DMS153 (cell line): ENCODE measurements at places on chromosomes 5 and 9.

DNA sequence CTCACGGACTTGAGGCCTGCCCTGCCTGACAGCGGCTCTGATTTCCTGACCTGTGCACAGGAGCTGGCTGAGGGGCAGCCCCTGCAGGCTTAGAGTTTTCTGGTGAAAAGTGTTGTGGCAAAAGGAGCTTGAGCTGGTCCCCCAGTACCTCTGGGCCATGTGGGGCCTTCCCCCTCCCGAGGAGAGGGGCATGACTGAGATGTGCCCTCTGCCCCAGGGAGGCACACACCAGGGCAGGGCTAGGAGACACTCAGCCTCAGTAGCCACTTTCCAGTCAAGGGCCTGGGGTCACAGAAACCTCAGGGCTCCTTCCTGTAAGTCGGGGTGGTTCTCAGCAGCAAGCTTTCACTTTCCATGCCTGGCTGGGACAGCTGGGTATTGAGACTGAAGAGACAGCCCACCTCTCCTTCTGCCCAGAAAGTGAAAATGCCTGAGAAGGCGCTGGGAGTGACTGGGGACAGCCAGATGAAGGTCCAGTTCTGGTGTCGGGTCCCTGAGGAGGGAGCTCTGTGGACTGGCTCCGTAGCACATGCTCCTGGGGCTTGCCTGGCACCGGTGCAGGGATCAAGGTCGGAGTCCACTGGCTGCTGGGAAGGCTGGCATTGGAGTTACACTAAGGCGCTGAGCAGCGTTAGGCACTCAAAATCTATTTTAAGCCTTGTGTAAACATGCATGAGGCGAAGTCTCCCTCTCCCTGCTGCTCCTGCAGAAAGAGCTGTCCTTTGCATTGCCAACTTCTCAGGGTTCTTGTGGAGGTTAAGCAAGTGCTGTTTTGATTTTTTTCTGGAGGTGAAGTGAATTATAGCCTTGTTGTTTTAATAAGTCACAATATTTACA lies 394.9 kb downstream of the GADD45G start:
- DNase-seq: peak; percentile 93

DNA sequence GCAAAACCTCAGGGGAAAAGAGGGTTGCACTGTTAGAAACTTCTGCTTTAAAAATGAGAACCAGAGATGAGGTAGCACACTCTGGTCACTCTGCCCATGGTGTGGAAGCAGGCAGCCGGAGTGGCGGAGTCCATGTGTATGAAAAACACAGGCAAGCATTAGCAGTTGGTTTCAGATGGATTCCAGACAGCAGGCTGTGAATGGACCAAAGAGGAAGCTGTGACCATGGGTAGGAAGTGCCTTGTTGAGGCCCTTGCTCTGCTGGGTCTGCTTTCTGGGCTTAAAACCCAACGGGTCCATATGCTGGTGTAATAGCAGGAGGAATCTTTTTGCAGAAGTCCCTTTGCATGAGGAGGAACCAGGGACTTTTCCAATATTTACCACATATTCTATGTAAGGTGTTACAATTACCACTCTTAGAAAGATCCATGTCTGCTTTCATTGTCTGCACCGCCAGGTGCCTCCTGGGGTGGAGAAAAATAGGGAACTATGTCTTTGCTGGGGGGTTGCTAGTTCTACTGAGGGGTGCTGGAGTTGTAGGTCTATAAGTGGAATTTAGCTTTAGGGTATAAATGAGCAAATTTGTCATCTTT lies 77.0 kb downstream of the ANKRD55 start:
- no peak for DNase-seq

DNA sequence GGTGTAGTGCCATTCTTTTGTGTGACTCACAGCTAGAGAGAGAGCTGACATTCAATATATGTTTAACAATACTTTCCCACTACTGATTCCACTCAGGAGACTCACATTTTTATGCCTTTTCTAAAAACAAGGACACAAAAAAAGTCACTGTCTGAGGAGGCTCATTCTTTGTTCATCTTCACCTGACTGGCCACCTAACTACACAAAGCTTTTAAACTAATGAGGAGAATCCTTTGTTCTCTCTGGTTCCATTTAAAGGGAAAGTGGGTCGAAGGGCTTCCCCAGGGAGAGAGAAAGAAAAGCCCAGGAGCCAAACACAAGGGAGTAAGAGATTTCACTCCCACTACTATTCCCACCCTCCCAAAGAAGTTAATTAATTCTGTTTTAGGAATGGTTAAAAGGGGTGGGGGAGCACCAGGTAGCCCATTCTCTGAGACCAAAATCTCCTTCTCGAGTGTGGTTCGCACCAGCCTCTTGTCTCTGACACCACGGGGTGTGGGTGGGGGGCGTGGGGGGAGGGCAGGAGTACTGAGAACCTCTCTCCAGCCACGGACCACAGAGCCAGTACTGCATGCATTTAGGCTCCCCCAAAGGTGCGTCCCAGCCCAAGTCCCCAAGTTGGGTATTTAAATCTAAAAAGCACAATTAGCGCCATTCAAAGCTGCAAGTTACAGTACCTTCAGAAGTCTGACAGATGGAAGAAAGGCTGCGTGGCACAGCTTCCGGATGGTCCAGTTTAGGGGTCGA lies 747 bp downstream of the TRPM3 start:
- no peak for DNase-seq

DNA sequence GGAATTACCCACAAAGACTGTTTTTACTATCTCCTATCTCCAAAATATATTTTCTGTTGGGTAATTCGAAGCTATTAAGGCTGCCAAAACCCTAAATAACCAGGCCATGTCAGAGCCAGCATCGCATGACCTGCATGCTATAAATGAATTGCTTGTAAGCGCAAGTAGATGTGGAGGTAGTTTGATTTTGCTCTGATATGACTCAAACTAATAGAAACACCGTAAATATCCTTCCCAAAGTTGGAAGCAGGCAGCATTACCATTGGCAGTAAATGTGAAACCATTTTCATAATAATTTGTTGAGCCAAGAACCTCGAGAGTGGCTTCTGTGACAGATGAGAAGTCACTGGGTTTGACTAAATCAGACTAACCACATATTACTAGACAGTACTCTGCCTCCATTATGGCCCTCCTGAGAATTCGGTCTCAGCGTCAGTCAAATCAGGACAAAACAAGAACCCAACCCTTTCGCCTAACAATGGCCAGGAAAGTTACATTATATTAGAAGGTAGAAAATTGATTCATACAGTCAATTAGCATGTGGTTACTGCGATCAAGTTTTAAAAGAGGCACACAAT lies 289.8 kb downstream of the SPOCK1 start:
- peak; percentile 23 for DNase-seq

DNA sequence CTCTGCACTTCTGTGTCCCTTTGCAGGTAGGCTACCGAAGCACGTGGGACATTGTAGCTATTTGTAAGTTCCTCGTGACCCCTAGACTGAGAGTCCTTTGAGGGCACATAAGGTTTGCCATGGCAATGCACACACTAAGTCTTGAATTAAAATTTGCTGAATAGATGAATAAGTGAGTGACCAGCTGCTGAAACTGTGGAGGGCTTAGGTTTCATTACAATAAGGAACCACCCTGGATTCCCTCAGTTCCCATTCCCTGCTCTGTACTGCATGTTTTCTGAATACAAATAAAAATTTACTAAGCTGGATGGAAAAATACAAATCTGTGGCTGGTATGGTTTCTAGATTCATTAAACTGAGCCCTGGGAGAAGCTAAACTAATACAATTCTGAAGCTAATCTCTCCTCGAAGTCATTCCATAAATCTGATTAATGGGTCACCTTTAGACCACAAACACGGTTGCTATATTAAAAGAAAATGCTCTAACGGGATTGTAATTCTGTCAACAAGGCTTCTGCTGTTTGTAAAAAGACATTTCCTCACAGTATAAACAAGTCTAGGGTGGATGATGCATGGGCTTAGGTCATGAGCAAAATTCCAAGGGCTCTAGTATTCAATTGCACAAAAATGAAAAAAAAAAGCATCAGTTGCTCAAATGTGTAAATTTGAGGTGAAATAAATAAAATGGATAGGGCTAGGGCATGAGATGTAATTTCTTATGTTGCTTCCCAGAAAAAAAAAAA lies 172.3 kb downstream of the ATP10B start:
- no peak for DNase-seq

DNA sequence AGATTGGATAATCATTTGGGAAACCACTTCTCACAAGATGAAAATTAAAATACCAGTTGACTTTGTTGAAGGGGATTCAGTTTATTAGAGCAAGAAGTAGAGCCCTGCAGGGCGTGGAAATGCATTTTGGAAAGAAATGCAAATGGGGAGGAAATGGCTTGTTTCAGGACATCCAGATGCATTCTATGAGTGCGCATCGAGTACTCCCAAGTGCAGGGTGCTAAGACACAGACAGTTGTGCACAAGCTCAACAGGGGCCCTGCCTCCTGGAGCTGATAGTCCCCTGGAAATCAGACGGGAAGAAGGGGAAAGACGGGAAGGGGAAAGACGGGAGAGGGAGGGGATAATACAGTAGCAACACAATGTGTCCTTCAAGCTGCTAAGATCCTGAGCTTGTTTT lies 64.0 kb downstream of the NSUN2 start:
- no peak for DNase-seq

DNA sequence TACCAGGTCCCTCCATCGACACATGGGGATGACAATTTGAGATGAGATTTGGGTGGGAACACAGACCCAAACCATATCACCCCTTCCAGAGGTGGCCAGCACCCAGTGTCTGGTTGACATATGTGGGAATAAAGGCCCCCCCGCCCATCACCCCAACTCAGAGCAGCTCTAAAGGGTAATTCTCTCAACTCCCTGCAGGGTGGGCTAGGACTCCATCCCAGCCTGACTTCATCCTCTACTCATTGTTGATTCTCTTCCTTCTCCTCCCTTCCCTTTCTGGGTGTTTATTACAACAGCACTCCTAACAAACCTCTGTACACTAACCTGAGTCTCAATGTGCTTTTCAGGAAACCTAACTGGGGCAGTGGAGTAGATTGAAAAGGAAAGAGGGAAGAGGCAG lies 339.9 kb downstream of the ACTL7B start:
- no peak for DNase-seq

DNA sequence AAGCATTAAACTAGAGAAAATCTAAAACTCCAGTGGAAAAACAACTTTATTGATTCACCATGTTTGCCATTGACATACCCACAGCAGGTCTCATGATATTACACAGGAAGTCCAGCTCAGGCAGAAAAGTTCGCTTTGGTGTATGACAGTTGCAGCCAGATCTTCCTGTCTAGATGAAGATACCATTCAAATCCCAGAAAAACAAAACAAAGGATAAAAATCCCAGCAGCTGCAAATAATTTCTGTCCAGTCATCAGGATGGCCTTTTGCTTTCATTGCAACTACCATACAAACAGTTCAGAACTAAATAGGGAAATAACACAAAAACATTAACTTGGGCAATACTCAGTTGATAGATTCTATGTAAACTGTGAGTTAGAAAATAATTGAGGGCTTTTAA lies 136.0 kb upstream of the NREP start:
- no peak for DNase-seq

DNA sequence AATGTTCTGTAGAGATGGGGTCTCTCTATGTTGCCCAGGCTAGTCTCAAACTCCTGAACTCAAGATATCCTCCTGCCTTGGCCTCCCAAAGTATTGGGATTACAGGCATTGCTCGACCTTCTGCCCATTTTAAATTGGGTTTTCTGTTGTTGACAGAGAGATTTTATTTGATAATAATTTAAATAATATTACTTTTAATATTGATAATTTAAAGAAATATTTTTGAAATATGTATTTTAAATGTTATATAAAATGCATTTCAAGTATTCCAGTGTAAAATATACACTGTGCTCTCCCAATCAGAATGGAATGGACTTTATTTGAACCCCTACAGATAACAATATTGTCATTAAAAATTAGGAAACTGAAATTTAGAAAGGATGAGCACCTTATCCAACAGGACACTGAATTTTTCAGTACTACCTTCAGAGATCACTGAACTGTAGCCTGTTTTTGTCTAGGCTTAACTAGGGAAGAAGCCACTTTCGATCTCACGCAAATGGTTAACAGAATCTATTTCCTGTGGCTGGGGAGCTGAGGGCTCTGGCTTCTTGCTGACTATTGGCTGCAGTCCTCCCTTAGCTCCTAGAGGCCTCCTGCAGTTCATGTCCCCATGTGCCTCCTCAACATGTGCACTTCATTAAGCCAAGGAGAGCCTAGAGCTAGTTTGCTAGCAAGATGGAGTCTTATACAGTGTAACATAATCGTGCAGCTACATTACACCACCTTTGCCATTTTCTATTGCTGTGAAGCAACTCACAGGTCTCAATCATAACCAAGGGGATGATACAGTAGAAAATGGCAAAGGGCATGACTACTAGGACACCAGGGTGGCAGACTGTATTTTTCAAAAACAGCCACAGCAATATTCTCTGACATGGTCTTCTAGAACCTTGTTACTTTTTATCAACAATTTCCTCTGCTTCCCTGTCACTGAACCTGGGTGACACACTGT lies 150.0 kb downstream of the CDC42SE2 start:
- no peak for DNase-seq

GRCh38 chr5:447501-447900 lies 4.5 kb downstream of the EXOC3 start:
- DNase-seq: no peak
